Hematopoietic multipotent progenitor cell treated with erythropoietin and hydrocortisone succinate and interleukin-3 and kit ligand, for 6 days (in vitro differentiated cells): ENCODE measurements at places on chromosomes 2 and 18.

- DNase-seq = no peak
These were observed 4.0 kb upstream of the RNF152 start for GRCh38 chr18:61896757-61897156.

DNA sequence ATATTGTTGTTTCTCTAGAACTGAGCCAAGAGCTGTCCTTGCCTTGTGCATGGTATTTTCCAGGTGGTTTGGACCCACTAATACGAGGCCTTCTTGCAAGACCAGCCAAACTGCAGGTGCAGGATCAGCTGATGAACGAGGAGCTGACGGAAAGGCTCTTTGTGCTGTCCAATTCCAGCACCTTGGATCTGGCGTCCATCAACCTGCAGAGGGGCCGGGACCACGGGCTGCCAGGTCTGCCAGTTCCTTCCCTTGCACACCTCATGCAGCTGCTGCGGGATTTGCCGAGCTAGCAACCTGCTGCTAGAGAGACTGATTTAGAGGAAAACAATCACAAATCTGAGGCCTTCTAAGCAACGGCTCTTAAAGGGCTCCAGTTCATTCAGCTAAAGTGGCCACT, 74.5 kb downstream of the TPO start:
- DNase-seq = no peak

GRCh38 chr18:3051718-3052410, 38.9 kb upstream of the LPIN2 start:
- DNase-seq = peak; percentile 34

GRCh38 chr2:23390152-23390551, 5.2 kb downstream of the KLHL29 start:
- DNase-seq = no peak

- no peak for DNase-seq
These were observed 35.9 kb downstream of the ZNF385B start for GRCh38 chr2:179825494-179825893.

GRCh38 chr2:127857265-127857808, 618 bp downstream of the POLR2D start:
- peak; percentile 52 for DNase-seq

GRCh38 chr2:120255986-120256650, 3.5 kb downstream of the RALB start:
- DNase-seq = peak; percentile 33

GRCh38 chr2:219207884-219208740, 1.5 kb downstream of the ZFAND2B start:
- peak; percentile 31 for DNase-seq

DNA sequence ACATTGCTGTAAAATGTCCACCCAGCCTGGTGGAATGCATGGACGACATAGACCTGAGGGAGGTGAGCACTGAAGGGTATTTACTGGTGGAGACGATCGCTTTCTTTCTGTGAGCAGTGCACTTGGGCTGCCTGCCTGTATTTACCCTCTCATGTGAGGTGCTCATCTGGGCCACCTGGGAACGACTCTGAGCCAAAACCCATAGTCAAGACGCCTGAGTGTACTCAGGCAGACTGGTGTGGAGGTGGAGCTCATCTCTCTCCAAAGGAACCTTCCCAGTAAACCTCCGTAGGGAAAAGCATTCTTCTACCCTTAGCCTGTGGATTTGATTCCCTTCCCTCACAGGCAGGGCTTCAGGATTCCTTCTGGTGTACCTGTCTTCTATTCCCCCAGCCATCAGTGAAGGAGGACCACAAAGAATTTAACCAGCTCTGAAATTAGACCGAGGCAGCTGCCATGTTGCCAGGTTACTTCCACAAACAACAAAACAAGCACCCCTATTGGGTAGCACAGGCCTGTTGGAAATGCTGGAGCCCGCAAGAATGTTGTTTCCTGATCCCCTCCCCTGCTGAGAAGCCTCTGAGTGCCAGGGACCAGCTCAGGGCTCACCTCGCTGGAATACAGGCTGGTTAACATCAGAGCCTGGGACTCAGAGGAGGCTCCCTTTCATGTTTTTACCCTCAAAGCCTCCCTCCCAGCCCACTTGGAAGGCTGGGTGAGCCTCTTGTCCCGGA, 47.5 kb upstream of the TXNDC2 start:
- no peak for DNase-seq

- no peak for DNase-seq
These were observed 548.2 kb downstream of the CBLN2 start for GRCh38 chr18:71995904-71996465.

- no peak for DNase-seq
These were observed 49.2 kb downstream of the TRPM8 start for GRCh38 chr2:233966388-233966787.

- DNase-seq = no peak
These were observed 42.3 kb downstream of the LRRTM4 start for GRCh38 chr2:77479895-77480294.

DNA sequence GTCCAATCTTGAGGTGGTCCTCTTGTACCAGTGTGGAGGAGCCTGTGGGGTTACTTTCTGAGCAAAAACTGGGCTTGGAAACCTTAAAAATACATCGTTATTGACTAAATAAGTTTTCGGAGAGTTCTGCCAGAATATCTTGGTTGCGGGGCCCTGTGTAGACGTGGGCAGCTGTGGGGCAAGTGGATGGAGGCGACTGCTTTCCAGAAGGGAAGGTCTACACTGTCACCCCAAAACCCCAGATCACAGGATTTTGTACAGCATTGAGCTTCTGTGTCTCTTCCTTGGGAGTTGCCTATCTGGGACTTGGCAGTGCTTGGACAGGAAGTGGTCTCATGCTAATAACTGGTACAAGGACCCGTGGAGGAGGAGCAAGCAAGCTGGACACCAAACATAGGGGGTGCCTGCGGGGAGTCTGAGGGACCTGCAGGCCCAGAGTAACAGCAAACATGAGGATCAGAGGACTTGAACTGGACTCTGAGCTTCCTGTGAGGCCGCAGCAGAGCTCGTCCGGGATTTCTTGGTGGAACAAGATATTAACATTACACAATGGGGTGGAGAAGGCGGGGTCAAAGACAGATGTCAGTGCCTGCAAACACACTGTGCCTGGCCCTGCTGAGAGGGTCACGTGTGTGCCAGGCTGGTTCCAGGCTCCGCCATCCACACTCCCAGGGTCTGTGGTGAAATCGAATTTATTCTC, 48.0 kb upstream of the CTLA4 start:
- no peak for DNase-seq

DNA sequence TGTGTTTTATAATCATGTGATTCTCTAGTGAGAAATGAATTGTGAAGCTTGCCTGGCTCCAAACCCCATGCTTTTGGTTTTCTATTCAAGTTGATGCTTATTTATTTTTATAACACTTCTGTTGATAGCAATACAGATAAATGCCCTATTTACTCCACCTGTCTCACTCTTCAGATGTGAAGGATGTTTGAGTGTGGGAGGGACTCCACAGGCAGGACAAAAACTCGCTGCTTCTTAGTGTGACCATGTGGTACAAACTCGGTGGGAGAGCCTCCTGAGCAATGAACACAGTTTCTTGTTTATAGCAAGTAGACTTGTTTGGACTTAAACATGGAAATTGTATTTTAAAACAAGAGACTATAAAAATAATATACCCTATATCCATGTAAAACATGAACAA, 219.7 kb downstream of the GULP1 start:
- no peak for DNase-seq

- no peak for DNase-seq
These were observed 295.9 kb upstream of the HDAC4 start for GRCh38 chr2:239696559-239697207.

DNA sequence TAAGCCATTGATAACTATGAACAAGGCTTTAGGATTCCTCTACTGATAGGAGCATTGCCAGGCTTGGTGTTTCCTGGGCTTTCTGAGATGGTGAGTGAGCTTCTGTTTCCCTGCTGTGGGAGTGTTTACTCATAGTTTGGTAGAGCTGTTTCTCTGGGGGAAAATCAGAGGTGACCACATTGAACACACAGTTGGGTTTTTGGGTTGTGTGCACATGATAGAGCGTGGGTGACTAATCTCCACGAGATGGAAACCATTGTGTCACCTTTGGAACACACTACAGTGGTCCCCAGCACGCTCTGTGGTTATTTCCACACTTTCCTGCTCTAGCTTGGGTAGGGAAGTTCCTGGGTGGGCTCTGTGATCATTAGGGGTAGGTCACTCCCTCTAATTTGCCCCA, 5.4 kb downstream of the IL1R1 start:
- DNase-seq = no peak

- DNase-seq = no peak
These were observed 35.8 kb downstream of the DARS1 start for GRCh38 chr2:135949451-135950234.
